D721Med (cell line): ENCODE measurements at places on chromosomes 4 and X.

- no peak for DNase-seq
Measured at GRCh38 chrX:139382529-139382928, 148.0 kb upstream of the F9 start.

DNA sequence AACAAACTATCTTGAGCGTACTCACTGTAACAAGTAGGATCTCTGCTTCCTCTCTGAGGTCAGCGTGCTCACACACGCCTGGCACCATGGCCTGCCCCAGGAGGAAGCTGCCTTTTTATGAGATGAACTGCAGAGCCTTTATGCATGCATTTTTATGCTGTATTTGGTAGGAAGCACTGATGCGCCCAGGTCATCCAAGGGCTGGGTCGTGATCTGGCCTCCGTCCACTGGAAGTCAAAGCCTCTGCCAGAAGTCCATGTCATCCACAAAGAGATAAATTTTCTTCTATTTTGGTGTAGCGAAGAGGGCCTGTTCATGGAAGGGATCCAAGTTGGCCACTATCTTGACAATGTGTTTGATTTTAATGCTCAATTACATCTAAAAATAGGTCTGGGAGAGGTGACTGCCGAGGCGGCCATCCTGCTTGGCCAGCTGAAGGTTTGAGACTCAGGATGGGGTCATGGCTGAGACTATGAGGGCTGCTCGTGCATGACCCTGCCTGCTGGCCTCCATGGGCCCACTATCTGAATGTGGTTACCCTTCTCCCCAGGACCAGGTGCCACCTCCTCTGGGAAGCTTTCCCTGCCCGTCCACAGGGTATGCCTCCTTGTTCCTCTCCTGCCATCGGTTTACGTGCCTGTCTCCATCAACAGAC is 50.3 kb downstream of the HTRA3 start:
- no peak for DNase-seq

GRCh38 chrX:49276207-49276606 is 6.6 kb downstream of the PPP1R3F start:
- no peak for DNase-seq

DNA sequence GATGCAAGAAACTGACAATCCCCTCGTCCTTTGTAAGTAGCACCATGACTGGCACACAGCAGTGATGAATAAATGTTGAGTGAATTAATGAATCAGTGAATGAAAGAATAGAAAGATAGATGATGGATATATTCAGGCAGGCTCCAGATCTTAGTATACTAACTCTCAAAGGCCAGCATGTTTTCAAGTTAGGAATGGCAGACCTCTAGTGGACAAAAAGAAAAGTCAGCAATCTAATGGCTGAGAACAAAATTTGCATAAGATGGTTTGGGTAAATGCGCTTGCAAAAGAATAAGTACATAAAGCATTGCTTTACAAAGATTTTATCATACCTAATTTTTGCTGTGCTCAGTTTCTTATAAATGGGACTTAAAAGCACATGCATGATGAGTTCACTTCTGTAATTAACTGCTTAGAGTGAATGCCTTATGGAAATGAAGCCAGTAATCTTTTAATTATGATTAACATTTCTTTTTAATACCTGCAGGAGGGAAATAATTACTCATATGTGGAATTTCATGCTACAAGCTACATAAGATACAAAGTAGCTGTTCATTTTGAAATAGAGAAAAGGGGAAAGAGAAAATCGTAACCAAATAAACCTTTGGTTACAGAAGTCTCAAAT is 126.9 kb upstream of the GPRIN3 start:
- DNase-seq, result no peak

DNA sequence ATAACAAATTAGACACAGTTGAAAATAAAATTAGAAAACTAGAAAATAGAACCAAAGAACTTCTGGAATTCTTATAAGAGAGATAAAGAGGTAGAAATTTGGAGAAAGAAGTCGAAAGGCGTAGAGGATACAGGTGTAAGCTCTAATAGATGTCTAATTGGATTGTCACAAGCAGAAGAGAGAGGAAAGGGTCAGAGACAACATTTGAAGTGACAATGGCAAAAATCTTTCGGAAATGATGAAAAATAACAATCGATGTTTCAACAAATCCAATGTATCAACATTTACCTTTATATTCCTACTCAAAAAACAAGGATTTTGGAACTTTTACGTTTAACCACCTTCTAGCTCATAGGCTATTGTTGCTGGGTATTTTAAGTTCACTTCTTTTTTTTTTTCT is 3.8 kb downstream of the CXCL8 start:
- DNase-seq, result no peak

DNA sequence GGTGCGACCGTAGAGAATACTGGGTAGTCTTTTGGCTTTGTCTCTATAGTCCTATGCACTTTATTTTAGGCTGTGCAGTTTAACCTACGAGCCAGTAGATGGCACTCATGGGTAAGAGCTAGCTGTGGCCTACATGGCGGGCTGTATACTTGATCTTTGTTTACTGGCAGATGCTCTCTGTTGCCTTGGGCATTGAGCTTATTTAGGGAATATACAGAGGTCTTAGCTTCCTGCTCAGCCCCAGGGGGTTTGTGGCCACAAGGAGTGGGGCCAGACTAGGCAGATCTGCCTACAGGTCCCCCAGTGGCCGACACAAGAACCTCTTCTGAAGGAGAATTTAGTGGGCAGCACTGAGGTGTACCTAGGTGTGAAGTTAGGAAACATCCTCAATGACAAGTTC is 227.6 kb upstream of the HDX start:
- DNase-seq, result no peak

DNA sequence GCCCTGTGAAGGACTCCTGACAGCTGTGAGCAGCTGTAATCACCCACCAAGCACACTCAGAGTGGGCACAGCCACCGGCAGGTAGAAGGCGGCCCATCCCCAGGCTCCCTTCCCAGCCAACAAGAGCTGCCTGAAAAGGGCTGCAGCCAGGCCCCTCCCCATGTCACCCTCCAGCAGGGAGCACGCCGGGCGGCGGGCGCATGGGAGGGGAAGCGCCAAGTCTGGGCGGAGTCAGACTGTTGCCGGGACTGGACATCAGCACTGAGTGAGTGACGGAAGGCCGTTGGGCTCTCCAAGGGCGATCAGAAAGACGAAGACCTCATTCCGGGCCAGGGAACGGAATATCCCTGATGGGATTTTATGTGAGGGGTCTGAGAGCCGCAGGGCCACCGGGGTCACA is 82.1 kb downstream of the PPP2R2C start:
- no peak for DNase-seq

GRCh38 chr4:4631150-4631549 is 89.3 kb upstream of the STX18 start:
- DNase-seq, result no peak

DNA sequence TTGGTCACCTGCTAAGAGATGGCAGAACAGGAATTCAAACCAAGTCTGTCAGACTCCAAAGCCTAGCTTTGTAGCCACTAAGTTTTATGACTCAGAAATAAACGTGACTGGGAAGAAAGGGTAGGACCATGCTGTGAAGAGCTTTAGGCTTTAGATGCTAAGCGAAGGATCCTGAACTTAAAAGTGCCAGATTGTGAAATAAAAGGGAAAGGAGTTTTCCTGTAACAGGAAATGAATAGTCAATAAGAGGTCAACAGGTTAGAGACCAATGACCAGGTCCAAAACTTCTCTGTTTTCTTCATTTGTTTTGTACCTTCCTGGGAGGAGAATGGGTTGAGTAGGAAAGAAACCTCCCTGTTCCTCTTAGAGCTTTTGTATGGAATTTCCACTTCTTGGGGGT is 98.8 kb upstream of the EOLA2 start:
- no peak for DNase-seq
